ENCODE measurements at places on chromosomes 16 and 17.

- DNase-seq = no peak
Observed at GRCh38 chr17:50476545-50477315, 1.9 kb upstream of the RSAD1 start.

GRCh38 chr16:48574140-48574539, 35.8 kb downstream of the N4BP1 start:
- no peak for DNase-seq

DNA sequence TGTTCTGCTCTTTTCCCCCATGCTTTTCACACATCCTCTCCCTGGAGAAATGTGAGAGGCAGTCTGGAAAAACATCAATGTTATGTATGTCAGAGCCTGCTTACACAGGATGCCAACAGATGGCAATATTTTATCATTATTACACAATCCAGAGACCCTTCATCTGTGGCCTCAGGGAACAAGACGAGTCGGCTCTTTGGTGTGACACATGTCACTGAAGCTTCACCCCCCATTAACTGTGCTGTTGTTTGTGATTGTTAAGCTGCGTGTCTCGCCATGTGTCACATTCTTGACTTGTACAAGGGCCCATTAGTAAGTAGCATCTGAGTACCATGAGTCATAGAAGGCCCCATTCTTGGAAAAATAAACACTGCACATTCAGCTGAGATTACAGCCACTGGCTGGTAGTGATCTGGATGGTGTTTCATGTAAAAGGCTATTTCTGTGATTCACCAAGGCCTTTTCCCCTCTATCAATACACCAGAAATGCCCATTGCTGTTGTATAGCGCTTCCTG, 682.1 kb upstream of the SOX9 start:
- DNase-seq = no peak

GRCh38 chr17:65398040-65398787, 163.2 kb downstream of the AXIN2 start:
- DNase-seq = no peak

DNA sequence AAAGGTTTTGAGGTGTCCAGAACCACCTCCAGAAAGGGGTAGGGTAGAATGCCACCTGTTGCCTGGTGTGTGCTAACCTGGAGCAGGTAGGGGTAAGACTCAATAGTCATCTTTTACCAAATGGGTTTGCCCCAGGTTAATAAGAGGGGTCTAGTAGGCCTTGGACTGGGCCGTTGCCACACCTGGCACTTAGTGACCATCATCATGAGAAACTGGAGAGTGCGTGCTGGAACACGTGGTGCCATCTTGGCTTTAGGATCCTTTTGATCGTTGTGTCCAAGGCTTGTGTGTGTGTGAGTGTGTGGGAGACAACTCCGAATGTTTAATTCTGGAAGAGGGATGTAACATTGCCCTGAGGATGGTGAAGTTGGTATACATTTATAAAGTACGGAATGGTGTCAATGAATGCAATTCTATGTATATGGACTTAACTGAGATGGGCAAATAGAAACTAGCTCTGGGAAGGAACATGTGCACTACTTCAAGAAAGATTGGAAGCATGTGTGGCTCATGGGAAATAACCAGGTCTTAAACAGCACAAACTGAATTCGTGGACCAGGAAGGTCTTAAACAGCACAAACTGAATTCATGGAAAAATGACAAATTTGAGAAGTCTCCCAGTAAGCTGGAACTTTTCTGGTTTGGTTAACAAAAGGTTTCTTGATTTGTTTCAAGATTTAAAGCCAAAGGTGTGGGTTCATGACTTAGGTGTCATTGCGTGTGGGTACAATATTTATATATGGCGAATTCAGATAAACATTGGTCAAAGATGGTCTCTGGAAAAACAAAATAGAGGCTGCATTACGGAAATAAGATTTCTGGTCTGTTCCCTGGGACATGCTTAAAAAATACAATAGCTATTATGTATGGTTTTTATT, 7.2 kb downstream of the FUS start:
- DNase-seq = no peak

DNA sequence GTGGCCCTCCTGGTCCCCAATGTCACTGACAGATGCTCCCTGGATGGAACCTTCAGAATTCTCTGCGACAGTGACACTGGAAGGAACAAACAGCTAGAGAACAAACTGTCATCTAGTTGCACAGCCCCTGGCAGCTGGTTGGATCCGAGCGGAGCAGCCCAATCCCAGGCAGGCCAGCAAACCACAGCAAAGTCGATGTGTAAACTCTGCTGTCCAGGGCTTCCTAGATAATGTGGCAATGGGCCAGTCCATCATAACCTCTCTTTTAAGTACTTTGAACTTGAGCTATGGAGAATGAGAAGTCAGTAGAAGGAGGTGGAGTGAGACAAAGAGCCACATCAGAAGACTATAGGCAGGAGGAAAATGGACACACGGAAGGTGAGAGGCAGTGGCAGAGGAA, 323.0 kb downstream of the CBLN1 start:
- no peak for DNase-seq

Measured in thymus (tissue), 14 donors.